ENCODE measurements at places on chromosomes 16 and 17. TPM values are rescaled to one million over a fixed set of nuclear protein-coding genes. Genes with fewer than 3 reads are reported as not detected.
A peak's percentile ranks its signal among the peaks of the same experiment; 100 is the strongest.

- no peak for DNase-seq
- peak overlapping the region; percentile 27 for H3K4me3 ChIP-seq
- peaks cover 38% of the 10 kb centered on the region for H3K4me1 ChIP-seq
- peaks cover 8% of the 10 kb centered on the region for H3K27me3 ChIP-seq
Measured at GRCh38 chr17:17725011-17725751, 43.9 kb downstream of the RAI1 start.

GRCh38 chr16:28258567-28258966 is 33.8 kb upstream of the SBK1 start:
- no peak overlapping the region for H3K27ac ChIP-seq
- H3K36me3 ChIP-seq: no peaks in the 10 kb centered on the region
- no peak overlapping the region for H3K4me3 ChIP-seq
- no peaks in the 10 kb centered on the region for H3K27me3 ChIP-seq
- peaks cover 8% of the 10 kb centered on the region for H3K4me1 ChIP-seq
- DNase-seq: no peak

- no peak overlapping the region for H3K27ac ChIP-seq
- H3K4me3 ChIP-seq: no peak overlapping the region
Measured at GRCh38 chr16:12349936-12350850, 373.7 kb downstream of the SNX29 start.

DNA sequence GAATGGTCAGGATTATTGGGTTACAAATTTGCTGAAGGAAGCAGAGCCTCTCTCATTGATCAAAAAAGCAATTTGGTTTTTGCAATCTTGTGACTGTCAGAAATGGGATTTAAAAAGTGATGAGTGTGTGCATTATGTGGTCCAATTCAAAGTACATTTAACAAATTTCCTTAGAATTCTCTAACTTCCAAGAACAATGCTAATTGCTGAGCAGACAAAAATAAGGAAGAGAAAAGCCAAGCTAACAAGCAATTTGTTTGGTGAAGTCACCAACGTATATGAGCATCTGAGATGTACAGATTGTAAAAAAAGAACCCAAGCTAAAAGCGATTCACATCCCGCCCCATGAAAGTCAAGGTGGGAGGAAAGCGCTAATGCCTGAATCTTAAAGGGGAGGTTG is 1643.9 kb downstream of the CDH8 start:
- no peak for DNase-seq
- H3K4me1 ChIP-seq: no peaks in the 10 kb centered on the region
- no peaks in the 10 kb centered on the region for H3K27me3 ChIP-seq
- H3K27ac ChIP-seq: no peak overlapping the region

DNA sequence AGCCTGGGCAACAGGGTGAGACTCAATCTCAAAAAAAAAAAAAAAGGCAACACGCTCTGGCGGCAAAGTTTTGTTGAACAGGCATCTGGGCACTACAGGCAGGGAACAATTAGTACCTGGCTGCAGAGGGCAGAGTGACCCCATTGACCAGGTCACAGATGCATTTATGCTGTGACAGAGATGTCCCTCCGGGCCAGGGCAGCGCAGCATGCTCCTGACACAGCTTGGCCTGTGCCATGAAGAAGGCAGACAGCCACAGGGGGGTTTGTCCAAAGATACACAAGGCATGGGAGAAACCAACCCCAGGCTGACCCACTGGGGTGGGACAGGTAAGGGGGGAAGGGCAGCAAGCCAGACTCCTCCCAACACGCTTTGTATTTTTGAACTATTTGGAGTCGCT is 7.7 kb upstream of the SRRM2 start:
- peaks cover 2% of the 10 kb centered on the region for H3K36me3 ChIP-seq
- H3K27me3 ChIP-seq: no peaks in the 10 kb centered on the region
- H3K4me1 ChIP-seq: peaks cover 2% of the 10 kb centered on the region
- no peak for DNase-seq
- no peak overlapping the region for H3K4me3 ChIP-seq

DNA sequence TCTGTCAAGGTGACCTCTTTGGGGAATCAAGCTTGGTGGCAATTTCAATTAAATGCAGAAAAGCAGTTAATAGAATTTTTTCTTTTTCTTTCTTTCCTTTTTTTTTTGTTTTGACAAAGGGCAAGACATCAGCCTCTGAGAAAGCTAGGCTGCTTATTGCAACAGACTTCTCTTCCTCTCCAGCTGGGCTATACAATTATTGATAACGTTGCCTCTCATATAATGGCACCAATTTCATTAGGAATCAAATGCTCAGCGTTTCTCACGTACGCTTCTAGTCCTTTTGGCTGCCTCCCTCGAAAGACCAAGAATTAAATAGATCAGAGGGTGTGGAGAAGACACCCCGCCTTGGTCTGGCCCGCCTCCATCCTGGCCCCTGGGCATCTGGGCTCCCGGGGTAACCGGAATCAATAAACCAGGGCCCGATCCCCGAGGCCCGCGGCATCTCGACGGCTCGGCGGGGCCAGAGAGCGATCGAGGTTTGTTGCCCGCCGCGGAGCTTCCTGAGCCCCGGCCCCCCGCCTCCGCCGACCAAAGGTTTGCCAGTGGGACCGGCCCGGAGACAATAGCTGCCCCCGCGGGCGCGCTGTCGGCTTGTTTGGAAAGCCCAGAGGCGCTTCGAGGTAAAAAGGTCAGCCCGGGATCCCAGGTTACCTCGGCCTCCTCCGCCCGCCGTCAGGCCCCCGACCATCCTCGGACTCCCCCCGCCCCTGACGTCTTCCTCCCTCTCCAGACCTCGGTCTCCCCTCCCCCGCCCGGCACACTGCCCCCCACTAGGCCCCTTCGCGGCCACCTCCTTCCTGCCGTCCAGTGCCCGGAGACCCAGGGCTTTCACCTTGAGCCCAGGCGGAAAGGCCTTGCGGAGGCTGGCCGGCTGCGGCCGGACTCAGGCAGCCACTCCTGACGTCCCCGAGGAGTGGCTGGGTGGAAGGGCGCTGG is 3.9 kb downstream of the HOXB1 start:
- peak; percentile 38 for DNase-seq
- H3K4me1 ChIP-seq: peaks cover 11% of the 10 kb centered on the region
- H3K36me3 ChIP-seq: no peaks in the 10 kb centered on the region
- no peak overlapping the region for H3K27ac ChIP-seq
- no peak overlapping the region for H3K4me3 ChIP-seq
- peaks cover 29% of the 10 kb centered on the region for H3K27me3 ChIP-seq

DNA sequence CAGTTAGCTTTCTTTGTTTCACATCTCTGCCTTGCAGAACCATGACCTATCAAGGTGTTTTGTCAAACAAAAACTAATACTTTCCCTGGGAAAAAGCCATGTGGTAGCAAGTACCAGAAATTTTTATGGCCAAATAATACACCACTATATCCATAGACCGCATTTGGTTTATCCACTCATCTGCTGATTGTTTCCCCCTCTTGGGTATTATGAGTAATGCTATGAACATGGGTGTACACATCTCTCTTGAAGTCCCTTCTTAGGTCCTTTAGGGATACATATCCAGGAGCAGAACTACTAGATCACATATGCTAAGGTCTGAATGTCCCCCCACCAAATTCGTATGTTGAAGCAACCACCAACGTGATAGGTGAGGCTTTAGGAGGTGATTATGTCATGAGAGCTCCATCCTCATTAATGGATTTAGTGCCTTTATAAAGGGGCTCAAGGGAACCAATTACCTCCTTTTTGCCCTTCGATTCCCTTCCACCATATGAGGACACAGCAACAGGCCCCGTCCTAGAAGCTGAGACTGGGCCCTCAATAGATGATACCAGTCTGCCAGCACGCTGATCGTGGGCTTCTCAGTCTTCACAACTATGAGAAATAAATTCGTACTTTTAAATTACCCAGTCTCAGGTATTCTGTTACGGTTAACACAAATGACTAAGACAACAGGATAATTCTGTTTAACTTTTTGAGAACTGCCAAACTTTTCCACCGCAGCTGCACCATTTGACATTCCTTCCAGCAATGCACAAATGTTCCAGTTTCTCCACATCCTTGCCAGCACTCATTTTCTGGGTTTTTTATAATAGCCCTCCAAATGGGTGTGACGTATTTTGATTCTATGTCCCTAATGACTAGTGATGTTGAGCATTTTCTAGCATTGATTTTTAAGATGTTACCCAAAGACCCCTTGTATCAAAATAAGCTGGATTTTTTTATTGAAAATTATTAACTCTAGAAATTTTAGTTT is 30.0 kb downstream of the SIAH1 start:
- no peak for DNase-seq
- peaks cover 26% of the 10 kb centered on the region for H3K36me3 ChIP-seq
- H3K4me3 ChIP-seq: no peak overlapping the region
- H3K27ac ChIP-seq: peak overlapping the region; percentile 48

DNA sequence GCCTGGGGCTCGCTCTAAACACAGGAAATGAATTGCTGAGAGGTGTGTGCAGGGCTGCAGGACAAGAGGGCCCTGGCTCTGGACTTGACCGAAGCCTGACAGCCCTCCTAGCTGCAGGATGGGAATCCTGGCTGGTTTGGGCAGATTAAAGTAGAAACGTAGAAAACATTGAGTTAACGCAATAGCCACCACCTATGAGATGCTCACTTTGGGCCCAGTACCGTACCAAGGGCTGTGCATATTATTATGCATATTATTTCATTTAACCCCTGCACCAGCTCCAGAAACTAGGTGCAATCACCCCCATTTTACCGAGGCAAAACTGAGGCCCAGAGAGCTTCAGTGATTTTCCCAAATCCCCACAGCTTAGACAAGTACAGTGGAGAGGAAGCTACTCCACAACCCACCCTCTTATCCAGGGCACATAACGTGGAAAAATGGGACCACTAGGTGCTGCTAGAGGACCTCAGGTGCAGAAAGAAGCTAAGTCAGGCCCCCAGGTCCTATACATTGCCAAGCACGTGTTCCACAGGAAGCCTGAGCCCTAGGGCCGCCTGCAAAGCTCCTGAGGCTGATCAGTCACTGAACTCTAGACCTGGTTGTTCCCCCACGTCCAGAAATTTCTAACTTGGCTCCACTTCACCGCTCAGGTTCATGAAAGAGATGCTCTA is 79.2 kb downstream of the MYH11 start:
- no peaks in the 10 kb centered on the region for H3K4me1 ChIP-seq
- no peak overlapping the region for H3K4me3 ChIP-seq
- no peak overlapping the region for H3K27ac ChIP-seq
- no peaks in the 10 kb centered on the region for H3K36me3 ChIP-seq
- peak; percentile 42 for DNase-seq

- no peaks in the 10 kb centered on the region for H3K27me3 ChIP-seq
- no peak for DNase-seq
- no peak overlapping the region for H3K4me3 ChIP-seq
- H3K36me3 ChIP-seq: peaks cover 85% of the 10 kb centered on the region
Measured at GRCh38 chr16:27334192-27334764, 20.5 kb downstream of the IL4R start.

DNA sequence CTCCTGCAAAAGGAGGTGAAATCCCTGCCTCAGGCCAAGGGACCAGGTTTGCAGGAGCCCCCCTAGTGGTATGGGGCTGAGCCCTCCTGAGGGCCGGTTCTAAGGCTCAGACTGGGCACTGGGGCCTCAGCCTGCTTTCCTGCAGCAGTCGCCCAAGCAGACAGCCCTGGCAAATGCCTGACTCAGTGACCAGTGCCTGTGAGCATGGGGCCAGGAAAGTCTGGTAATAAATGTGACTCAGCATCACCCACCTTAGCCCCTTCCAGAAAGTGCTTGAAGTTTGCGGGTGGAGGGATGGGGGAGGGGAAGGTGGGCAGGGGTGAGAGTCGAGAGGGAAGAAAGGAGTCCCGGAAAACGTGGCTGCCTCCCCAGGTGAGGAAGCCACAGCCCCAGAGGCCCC is 2.1 kb downstream of the MC1R start:
- H3K4me3 ChIP-seq: no peak overlapping the region
- DNase-seq: no peak
- peaks cover 45% of the 10 kb centered on the region for H3K4me1 ChIP-seq

DNA sequence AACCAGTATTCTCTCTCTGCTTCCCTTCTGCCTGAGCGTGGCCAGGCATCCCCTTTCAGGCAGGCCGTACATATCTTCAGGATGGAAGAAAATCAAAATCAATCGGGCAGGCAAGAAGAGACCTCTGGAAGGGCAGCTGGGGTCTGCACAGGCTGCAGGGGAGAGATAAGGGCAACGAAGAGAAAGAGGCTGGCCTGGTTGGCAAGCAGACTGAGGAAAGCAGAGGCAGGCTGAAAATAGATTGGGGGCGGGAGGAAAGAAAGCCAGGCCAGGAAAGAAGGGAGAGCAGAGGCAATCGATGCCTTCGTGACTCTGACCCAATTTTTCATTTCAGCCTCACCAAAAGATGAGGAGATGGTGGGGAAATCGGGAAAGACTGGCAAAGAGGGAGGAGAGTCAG is 18.1 kb downstream of the PIPOX start:
- H3K4me3 ChIP-seq: no peak overlapping the region
- DNase-seq: no peak
- H3K27ac ChIP-seq: no peak overlapping the region
- no peaks in the 10 kb centered on the region for H3K27me3 ChIP-seq
- H3K4me1 ChIP-seq: peaks cover 13% of the 10 kb centered on the region

- no peaks in the 10 kb centered on the region for H3K27me3 ChIP-seq
- DNase-seq: no peak
- H3K36me3 ChIP-seq: peaks cover 61% of the 10 kb centered on the region
- no peak overlapping the region for H3K27ac ChIP-seq
Measured at GRCh38 chr16:48591976-48592375, 18.0 kb downstream of the N4BP1 start.

- H3K27ac ChIP-seq: peak overlapping the region; percentile 65
- peak overlapping the region; percentile 79 for H3K4me3 ChIP-seq
- H3K4me1 ChIP-seq: peaks cover 38% of the 10 kb centered on the region
- H3K36me3 ChIP-seq: peaks cover 18% of the 10 kb centered on the region
Measured at GRCh38 chr16:31108794-31109558, 790 bp downstream of the BCKDK start.

- H3K4me1 ChIP-seq: no peaks in the 10 kb centered on the region
- no peak for DNase-seq
- H3K36me3 ChIP-seq: peaks cover 77% of the 10 kb centered on the region
Measured at GRCh38 chr16:24966031-24966430, 49.1 kb downstream of the ARHGAP17 start.

DNA sequence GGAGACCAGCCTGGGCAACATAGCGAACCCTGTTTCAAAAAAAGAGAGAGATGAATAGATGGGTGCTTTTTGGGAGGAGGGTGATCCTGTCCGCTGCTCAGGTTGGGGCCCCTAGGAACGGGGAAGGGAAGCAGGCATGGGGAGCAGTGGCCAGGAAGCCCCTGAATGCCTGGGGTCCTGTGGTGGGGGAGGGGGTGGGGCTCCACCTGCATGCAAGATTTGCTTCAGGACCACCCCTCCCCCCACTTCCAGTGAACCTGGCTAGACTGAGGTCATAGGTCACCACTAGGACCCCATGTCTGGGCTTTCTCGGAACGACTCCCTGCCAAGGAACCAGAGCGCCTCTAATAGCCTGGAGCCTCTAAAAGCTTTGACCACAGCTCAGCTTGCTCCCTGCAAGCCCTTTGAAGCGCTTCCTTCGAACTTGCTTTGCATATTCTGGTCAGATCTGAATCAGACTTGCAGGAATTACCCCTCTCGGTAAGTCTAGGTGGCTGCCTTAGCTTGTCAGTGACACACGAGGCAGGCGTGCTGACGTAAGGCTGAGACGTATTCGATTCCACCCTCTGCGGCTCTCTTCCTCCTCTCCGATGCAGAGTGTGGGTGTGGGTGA is 3.7 kb downstream of the SOCS3 start:
- peak overlapping the region; percentile 96 for H3K27ac ChIP-seq
- H3K4me1 ChIP-seq: peaks cover 58% of the 10 kb centered on the region
- H3K27me3 ChIP-seq: no peaks in the 10 kb centered on the region
- H3K4me3 ChIP-seq: peak overlapping the region; percentile 87

HYDIN gene
- total RNA-seq: not detected

UTS2R gene
- not detected for total RNA-seq

SLC52A1 gene
- 0.14 TPM for total RNA-seq

CDH5 gene
- not detected for total RNA-seq

PRRT2 gene
- 1.5 TPM for total RNA-seq

IL17C gene
- not detected for total RNA-seq

HES7 gene
- 4.0 TPM for total RNA-seq

HID1 gene
- 1.4 TPM for total RNA-seq

FCSK gene
- 11.1 TPM for total RNA-seq

PIPOX gene
- total RNA-seq: 3.0 TPM

SLC43A2 gene
- total RNA-seq: 5.6 TPM

TBC1D3C gene
- total RNA-seq: not detected
